ENCODE measurements at places on chromosomes 3 and 15. TPM values are rescaled to one million over a fixed set of nuclear protein-coding genes. Genes with fewer than 3 reads are reported as not detected.

SGO1 gene
- total RNA-seq = 5.5 TPM

DPPA2 gene
- not detected for total RNA-seq

BCL2A1 gene
- 9.7 TPM for total RNA-seq

TNFAIP8L3 gene
- 3.8 TPM for total RNA-seq

NLGN1 gene
- total RNA-seq = 81.2 TPM

SLC9C1 gene
- total RNA-seq = 0.72 TPM

C3orf80 gene
- total RNA-seq = 0.55 TPM

TRIM42 gene
- not detected for total RNA-seq

INSYN1 gene
- total RNA-seq = 26.1 TPM

CILP gene
- total RNA-seq = 0.94 TPM

GRCh38 chr3:51968883-51969678 is 1.8 kb upstream of the PCBP4 start:
- no peak for DNase-seq

DNA sequence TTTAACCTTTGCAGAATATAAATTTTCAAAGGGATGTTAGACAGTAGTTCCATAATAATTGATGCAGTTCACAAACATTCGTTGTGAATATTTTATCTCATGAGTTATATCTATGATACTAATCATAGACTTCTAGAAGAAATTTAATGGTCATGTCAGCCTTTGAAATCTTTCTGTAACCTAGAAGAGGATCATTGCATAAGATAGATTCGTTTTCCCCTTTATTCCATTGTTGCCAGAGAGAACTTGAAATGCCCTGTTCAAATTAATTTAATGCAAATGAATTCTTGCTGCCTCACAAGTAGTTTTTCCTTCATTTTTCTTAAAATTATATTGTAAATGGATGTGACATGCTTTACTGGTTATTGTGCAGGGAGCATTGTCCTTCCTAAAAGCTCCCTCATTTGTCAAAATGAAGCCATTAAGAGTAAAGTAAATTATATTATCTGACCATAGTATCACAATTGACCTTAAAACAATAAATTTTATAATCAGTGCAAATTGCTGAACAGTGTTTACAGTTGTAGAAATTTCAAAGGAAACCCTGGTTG is 128.5 kb upstream of the ZNF717 start:
- DNase-seq = no peak

DNA sequence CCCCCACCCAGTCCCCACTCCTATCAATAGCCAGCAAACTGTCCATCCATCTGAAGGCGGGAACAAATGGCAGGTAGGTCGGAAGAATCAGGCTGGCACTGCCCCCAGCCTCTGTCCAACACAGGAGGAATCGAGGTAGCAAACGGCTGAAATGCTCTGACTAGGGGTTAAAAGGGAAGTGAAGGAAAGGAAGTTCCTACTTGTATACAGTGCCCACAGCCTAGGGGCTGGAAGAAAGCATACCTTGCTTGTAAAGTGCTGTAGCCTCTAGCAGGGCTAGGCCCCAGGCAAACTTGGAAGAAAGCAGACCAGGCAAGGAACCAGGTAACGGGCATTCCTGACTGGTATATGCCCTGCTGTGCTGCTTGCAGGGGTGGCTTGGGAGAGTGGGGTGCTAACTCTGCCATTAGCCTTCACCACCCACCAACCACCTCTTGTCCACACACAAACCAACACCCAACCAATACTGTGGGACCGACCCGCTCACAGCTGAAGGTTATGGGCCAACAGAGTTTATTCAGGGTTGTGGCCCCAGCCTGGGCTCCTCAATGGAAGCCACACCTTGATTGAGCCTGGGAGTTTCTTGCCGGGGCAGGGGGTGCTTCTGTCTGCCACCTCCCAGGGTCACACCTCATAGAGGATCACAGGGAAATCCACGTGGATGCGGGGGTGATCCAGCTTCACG is 2.4 kb downstream of the TUSC2 start:
- no peak for DNase-seq

- no peak for DNase-seq
Measured at GRCh38 chr3:178397836-178398235, 138.4 kb upstream of the KCNMB2 start.

DNA sequence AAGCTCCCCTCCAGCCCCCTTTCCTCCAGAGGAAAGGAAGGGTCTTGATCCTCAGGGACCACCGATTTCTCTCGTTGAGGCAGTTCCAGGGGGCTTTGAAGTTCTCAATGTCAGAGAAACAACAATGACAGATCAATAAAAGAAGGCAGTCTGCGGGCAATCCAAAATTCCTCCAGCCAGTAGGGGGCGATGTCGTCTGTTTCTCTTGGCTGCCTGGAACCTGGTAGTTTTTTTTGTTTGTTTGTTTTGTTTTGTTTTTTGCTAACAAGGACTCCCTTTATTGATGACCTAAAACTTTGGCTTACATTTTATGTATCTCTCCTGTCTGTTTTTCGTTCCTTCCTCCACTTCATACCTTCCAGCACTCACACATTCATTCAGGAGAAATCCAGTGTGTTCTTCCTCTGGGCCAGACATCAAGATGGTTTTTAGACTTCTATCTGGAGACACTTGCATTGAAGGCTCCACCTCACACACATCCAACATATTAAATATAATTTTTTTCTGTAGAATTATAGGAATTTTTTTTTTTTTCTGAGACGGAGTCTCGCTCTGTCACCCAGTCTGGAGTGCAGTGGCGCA is 276.6 kb downstream of the RPLP1 start:
- no peak for DNase-seq

- no peak for DNase-seq
Measured at GRCh38 chr3:65605876-65606432, 432.8 kb downstream of the MAGI1 start.

GRCh38 chr3:197750396-197750831 is 731 bp downstream of the FYTTD1 start:
- DNase-seq = peak; percentile 81

DNA sequence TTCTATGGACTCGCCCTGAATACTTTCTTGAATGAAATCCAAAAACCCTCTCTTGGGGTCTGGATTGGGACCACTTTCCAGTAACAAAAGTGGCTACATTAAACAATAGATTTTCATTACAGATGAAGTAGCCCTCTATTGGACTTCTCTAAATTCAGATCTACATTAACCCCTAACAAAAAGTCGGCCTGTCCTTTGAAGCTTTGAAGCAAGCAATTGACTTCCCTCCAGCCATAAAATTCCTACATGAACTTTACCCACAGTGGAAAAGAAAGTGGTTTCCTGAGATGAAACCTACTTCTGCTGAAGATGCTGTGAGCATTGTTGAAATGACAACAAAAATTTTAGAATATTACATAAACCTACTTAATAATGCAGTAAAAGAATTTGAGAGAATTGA is 967.1 kb upstream of the ROBO1 start:
- DNase-seq = no peak

- DNase-seq = no peak
Measured at GRCh38 chr3:4850928-4851265, 128.3 kb upstream of the BHLHE40 start.

GRCh38 chr3:197835509-197835908 is 44.5 kb downstream of the LRCH3 start:
- DNase-seq = no peak

GRCh38 chr3:185992831-185993374 is 55.1 kb upstream of the TRA2B start:
- DNase-seq = no peak

DNA sequence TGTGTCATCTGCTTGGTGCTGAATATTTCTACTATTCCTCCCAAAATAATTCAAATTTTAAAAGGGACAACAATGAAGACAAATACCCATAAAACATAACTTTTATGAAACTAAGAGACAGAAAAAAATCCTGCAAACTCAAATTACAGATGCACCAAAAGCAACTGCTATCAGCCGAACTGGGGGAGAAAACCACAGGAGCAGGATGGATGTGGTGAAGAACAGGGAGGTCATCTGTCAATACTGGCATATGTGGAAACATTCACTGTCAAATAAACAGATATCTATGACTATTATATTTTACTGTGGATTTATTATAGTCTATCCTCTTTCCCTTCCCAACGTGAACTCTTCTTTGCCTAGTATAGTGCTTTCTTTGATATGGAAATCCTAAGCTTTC is 53.3 kb upstream of the CPOX start:
- no peak for DNase-seq

DNA sequence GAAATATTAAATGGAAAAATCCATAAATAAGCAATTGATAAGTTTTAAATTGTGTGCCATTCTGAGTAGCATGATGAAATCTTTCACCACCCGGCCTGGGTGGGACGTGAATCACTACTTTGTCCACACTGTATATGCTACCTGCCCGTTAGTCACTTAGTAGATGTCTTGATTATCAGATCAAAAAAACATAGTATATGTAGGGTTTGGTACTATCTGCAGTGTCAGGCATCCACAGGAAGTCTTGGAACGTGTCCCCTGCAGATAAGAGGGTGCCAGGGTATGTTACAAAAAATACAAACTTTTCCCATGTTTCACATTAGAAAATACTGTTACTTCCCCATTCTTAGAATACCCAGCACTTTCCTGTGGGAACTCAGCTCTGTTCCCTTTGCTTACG is 35.2 kb downstream of the FAM81A start:
- no peak for DNase-seq

- DNase-seq = no peak
Measured at GRCh38 chr3:42031808-42032480, 59.2 kb upstream of the TRAK1 start.

DNA sequence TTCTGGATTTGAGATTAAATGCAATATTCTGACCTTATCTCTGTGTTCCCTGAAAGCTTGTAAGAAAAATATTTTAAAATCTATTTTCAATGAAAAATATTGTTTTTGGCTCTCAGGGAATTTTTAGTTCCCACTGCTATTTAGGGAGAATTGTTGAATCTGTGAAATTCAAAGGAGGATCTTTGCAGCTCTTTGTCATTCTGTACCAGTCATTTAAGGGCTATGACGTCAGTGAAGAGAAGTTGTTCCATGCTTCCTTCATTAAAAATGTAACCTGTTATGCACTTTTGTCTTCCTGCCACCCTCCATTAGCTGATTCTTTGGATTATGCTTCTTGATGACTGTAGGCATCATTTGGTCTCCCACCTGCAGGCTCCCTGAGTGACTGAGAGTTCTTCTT is 427.8 kb upstream of the C2CD4B start:
- DNase-seq = no peak

GRCh38 chr3:141578202-141578973 is 91.6 kb downstream of the RASA2 start:
- DNase-seq = no peak
